Right lobe of liver (tissue), 6 donors: ENCODE measurements at places on chromosomes 5 and 9.

GRCh38 chr9:78972303-78972999 lies 599.3 kb upstream of the TLE4 start:
- no peak overlapping the region for H3K27ac ChIP-seq
- H3K36me3 ChIP-seq, result no peaks in the 10 kb centered on the region
- H3K4me1 ChIP-seq, result no peaks in the 10 kb centered on the region
- no peaks in the 10 kb centered on the region for H3K27me3 ChIP-seq

DNA sequence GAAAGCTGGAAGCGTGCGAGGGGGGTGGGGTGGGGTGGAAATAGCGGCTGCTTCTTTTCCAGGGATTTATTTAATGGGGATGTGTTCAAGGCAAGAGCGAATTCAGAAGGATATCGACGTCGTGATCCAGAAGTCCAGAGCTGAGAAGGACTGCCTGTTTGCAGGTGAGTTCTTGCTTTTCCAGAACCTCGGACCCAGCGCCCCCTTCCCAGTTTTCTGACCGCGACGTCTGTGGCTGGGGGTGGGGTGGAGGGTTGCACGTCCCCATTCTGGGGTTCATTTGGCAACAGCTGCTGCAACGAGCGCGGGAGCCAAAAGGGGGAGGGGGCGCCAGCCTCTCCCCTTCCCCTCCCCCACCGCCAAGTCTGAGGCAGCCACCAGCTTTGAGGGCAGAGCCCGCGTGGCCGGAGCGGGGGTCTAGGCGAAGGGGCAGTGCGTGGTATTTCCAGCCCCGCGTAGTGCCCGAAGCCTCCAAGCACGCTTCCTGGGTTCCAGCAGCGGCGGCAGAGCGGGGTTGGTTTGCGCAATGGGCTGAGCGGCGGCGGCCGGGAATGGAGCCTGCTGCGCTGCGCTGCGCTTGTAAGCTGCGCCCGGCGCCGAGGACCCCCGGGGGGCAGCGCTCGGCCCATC lies 701 bp downstream of the PARP8 start:
- H3K27ac ChIP-seq, result peak overlapping the region; percentile 89
- peak overlapping the region; percentile 76 for H3K4me3 ChIP-seq
- no peaks in the 10 kb centered on the region for H3K36me3 ChIP-seq
- H3K4me1 ChIP-seq, result no peaks in the 10 kb centered on the region
- DNase-seq, result peak; percentile 77
- H3K27me3 ChIP-seq, result no peaks in the 10 kb centered on the region

- no peaks in the 10 kb centered on the region for H3K36me3 ChIP-seq
- no peaks in the 10 kb centered on the region for H3K27me3 ChIP-seq
- H3K4me3 ChIP-seq, result no peak overlapping the region
- no peak overlapping the region for H3K27ac ChIP-seq
- H3K4me1 ChIP-seq, result no peaks in the 10 kb centered on the region
These were observed 63.0 kb upstream of the BASP1 start for GRCh38 chr5:17154211-17154996.

GRCh38 chr5:15850939-15851341 lies 328.7 kb downstream of the MARCHF11 start:
- H3K27me3 ChIP-seq, result no peaks in the 10 kb centered on the region
- H3K4me1 ChIP-seq, result no peaks in the 10 kb centered on the region
- DNase-seq, result no peak
- H3K4me3 ChIP-seq, result no peak overlapping the region
- no peaks in the 10 kb centered on the region for H3K36me3 ChIP-seq
- no peak overlapping the region for H3K27ac ChIP-seq

DNA sequence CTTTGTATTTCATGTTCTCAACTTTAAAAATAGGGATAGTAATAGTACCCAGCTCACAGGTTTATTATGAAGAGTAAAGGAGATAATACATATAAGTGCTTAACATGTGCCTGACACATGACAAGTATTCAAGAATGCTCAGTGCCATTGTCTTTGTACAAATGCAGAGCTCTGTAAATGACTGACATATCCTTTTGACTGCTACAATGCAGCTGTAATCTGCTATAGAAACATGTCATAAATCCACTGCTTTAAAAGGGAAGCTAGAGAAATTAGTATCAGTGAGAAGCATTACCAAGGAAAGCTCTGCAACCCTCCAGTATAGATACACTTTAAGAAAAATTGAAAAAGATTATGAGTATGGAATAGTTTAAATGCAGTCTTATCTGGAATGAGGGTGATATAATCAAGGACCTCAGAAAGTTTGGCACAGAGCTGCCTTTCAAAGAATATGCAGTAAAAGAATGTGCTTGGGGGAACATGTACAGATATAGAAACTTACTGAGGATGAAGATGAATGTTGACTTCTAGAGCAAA lies 17.9 kb downstream of the ERAP1 start:
- H3K4me1 ChIP-seq, result no peaks in the 10 kb centered on the region
- no peak overlapping the region for H3K27ac ChIP-seq
- H3K36me3 ChIP-seq, result peaks cover 64% of the 10 kb centered on the region
- DNase-seq, result no peak
- no peaks in the 10 kb centered on the region for H3K27me3 ChIP-seq
